ENCODE measurements at places on chromosomes 16 and 17.

- DNase-seq, result no peak
Measured at GRCh38 chr17:222172-222571, 40.7 kb upstream of the DOC2B start.

- no peak for DNase-seq
Measured at GRCh38 chr17:40538019-40538935, 27.0 kb downstream of the CCR7 start.

- DNase-seq, result no peak
Measured at GRCh38 chr16:24174957-24175356, 81.2 kb upstream of the CACNG3 start.

DNA sequence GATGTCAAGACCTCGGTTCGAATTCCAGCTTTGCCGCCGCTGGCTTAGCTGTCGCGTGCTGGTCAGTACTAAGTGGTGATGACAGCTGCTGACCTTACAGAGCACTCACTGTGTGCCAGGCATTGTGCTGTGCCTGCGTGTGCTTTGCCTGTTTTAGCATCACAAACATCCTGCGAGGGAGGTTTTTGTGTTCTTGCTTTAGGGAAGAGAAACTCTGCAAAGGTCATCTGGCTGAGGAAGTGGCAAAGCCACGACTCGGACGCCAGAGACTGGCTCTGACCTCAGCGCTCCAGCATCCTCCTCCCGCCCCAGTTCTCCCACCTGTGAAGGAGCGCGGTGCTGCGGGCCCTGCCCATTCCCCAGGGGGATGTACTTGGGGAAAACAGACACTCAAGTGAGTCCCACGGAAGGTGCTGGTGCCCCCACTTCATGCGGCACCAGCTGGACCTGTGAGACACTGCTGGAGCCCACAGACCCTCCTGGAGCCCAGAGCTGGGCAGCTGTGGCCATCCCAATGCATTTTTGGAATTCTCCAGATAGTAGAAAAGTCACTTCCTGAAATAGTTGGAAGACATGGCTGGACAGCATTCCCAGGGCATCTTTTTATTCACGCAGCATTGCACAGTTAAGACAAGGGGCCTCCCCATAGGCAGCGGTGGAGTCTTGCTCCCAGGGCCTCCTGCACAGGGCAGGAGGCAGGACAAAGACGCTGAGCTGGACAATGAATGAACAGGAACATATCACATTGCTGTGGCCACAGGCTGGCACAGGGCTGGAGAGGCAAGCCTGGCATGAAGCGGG, 20.0 kb upstream of the HERPUD1 start:
- no peak for DNase-seq

DNA sequence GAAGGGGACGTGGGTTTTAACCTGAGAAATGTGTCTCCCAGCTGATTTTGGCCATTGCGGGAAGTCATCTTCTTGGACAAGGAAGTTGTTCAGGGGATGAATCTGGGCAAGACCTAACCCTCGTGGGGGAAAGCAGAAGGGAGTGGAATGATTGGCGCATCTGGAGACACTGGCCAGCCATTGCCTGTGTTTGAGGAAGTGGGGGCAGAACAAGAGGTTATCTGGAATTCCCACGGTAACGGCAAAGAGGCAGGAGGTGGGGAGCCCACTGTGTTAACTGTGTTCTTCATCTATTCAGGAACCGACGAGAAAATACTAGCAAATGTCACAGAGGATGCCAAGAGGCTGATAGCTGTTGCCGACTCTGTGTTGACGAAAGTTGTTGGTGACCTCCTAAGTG, 66.9 kb downstream of the RNF213 start:
- no peak for DNase-seq

- DNase-seq, result no peak
Measured at GRCh38 chr17:8137645-8138373, 13.9 kb upstream of the HES7 start.
